Tibial nerve (tissue), 4 donors: ENCODE measurements at places on chromosomes 3 and 15. TPM values are rescaled to one million over a fixed set of nuclear protein-coding genes. Genes with fewer than 3 reads are reported as not detected.

SLC22A13 gene
- total RNA-seq, result 0.78 TPM

ADGRG7 gene
- not detected for total RNA-seq

SCN5A gene
- 0.44 TPM for total RNA-seq

HES1 gene
- total RNA-seq, result 52.7 TPM

PATL2 gene
- 0.30 TPM for total RNA-seq

INSYN1 gene
- 3.3 TPM for total RNA-seq

PLIN1 gene
- total RNA-seq, result 291 TPM

STRIT1 gene
- not detected for total RNA-seq

DNA sequence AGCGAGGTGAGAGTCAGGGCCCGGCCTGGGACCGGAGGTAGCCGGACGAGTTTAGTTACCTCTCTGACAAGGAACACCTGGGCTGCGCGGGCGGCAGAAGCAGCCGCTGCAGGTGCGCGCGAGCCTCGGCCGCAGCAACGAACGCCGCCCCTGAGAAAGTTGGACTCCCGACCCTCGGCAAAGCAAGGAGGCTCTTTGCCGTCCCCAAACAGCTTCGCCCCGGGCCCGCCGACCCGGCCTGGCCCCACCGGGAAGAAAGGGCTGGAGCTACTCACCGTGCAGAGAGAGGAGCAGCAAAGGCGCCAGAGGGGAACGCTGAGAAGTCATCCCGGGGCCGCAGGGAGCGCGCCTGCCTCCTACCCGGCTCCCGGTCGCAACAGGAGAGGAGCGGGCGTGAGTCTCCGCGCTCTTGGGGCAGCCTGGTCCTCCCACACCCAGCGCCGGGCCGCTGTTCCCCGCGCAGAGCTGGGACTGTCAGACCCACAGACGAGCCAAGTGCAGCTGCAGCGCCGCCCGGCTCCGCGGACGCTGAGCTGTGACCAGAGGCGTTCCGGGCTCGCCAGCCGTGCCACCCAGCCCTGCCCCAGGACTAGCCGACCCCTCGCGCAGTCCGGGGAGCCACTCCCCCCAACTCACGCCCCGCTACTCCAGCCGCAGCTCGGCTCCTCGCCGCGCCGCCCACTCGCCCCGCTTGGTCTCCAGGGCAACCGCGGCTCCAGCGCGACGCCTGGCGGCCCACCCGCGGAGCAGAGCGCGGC, at the start of gene IGSF11:
TSS of gene IGSF11 (minus strand) at position 591 of the 758 bp plus-strand sequence. CDS start at position 327, 264 bp downstream.
- peak; percentile 23 for DNase-seq

DNA sequence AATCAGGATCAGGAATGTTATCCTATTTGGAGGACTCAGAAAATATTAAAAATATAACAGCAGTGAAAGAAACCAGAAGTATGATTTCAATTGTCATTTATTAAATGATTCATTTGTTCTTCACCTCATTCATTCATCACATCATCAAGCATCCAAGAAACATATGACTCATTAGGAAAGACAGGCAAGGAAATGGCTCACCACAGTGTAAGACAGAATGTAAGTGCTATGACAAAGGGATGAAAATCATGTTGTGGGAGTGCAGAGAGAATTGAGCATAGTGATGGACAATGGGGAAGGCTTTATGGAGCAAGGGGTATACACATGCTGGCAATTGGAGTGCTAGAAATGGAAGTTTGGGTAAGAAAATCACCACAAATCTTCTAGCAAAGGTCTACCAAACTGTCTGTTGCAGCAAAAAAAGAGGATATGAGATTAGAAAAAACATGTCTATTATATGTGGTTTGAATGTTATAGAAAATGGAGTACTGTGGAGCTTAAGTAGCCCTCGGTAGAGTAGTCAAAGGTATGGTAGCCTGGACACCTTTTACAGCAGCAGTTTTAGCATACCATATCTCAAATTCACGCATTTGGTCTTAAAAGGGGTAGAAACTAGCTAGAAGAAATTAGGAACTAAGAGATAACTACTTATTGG, 111.1 kb upstream of the GPR149 start:
- DNase-seq, result no peak

GRCh38 chr3:71810056-71810455, 25.1 kb upstream of the PROK2 start:
- no peak for DNase-seq

DNA sequence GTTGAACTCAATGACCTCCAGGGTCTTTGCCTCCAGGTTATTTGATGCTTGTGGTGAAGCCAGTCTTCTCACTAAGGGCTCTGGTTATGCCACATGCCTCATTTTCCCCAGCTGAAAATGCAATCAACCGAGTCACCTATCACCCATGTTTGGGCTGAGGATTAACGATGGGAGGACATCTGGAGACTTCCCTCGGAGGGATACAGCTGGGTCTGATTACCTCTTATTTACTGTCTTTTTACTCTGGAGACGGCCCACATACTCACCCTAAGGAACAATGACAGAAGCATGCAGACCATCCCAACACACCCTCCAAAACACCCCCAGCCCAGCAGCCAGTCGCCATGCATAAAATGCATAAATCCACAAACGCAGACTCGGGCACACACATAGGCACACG, 187.4 kb downstream of the OPA1 start:
- DNase-seq, result no peak

- no peak for DNase-seq
Observed at GRCh38 chr3:23749609-23750008, 56.1 kb upstream of the UBE2E1 start.

DNA sequence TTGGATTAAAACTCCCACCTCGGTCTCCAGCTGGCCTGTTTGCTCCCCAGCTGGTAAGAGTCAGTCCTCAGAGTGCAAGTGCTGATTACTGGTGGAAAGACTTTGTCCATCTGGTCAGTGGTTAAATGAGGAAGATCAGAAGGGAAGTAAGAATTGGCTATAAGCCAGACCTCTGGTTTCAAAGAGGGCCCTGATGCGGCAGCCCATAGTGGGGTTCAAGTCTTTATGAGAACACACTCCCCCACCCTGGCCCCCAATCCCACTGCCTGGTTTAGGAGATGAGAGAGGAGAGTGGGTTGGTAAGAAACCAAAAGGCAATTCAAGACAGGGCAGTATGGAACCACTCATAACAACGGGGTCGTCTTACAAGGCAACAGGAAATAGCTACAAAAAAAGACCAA, 65.0 kb downstream of the FRMD4B start:
- DNase-seq, result no peak

GRCh38 chr15:74229686-74230085, 6.4 kb upstream of the CCDC33 start:
- no peak for DNase-seq

DNA sequence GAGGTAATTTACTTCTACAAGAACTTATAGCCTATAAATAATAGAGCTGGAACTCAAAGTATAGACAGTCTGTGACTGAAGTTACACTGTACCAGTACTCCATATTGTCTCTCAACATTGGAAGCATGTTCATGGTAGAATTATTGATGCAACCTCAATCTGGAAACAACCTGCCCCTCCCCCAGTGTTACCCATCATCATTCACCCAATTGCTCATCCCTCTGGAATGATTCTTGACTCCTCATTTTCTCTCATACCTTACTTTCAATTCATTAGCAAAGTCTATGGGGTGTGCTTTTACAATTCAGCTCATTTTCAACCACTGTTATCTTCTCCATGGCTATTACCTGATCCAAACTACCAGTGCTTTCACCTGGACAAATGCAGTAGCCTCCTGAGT, 151.7 kb downstream of the CPNE4 start:
- DNase-seq, result no peak

GRCh38 chr3:10887015-10887414, 71.0 kb downstream of the SLC6A11 start:
- DNase-seq, result no peak

DNA sequence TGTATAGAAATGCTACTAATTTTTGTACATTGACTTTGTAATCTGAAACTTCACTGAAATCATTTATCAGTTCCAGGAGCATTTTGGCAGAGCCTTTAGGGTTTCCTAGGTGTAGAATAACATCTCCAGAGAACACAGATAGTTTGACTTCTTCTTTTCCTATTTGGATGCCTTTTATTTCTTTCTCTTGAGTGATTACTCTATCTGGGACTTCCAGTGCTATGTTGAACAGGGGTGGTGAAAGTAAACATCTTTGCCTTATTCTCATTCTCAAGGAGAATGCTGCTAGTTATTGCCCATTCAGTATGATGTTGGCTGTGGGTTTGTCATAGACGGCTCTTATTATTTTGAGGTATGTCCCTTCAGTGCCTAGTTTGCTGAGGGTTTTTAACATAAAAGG, 697.9 kb upstream of the ROBO1 start:
- no peak for DNase-seq

GRCh38 chr15:85828874-85829273, 34.1 kb upstream of the KLHL25 start:
- no peak for DNase-seq

GRCh38 chr3:189236352-189236751, 64.6 kb downstream of the TPRG1 start:
- DNase-seq, result no peak

DNA sequence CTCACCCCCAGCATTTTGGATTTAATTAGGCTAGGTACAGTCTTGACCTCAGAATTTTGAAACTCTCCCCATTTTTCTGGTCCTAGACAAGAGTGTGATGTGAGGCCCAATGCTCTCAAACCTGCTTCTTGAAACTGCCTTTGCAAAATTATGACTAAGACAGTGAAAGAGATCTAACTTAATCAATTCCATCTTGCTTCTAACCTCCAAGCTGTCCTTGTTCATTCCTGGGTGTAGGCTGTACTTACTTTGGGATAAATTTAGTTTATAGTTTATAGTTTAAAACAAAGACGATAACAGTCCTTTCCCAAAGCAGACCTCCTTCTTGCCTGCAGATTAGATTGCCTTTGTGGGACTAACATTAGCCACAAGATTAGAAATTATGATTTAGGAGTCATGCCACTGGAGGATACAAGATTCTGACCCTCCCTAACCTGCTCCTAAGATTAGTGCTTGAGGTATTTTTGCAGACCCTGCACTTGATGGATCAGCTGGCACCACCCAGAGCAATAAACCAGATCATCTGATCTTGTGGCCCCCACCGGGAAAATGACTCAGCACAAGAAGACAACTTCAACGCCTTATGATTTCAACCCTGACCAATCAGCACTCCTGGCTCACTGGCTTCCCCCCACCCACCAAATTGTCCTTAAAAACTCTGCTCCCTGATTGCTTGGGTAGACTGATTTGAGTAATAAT, 59.6 kb downstream of the CD200R1L start:
- no peak for DNase-seq

GRCh38 chr3:135994708-135995337, 29.3 kb downstream of the PPP2R3A start:
- no peak for DNase-seq

- DNase-seq, result no peak
Observed at GRCh38 chr15:51780636-51781035, 29.2 kb downstream of the TMOD2 start.

GRCh38 chr3:123129532-123129931, 62.7 kb downstream of the PDIA5 start:
- DNase-seq, result no peak

DNA sequence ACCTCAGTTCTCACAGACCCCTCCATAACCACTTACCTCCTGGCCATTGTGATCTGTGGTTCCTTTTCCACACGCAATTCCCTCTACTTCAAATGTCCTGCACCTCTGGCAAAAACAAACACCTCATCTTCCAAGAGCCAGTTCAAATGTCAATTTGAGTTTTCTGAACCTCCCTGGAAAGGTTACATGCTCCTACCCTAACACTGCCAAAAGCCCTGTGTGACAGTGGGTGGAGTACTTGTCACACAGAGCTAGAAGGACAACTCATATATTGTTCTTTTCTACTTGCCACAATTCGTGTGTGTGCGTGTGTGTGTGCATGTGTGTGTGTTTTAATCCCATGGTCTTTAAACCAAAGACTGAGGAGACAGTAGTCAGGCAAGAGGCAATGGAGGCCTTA, 331.8 kb upstream of the ARHGEF26 start:
- DNase-seq, result no peak

- DNase-seq, result no peak
Observed at GRCh38 chr3:76429581-76430177, 610.2 kb upstream of the ROBO2 start.
